ENCODE measurements at places on chromosomes 4 and X. TPM values are rescaled to one million over a fixed set of nuclear protein-coding genes. Genes with fewer than 3 reads are reported as not detected.

DNA sequence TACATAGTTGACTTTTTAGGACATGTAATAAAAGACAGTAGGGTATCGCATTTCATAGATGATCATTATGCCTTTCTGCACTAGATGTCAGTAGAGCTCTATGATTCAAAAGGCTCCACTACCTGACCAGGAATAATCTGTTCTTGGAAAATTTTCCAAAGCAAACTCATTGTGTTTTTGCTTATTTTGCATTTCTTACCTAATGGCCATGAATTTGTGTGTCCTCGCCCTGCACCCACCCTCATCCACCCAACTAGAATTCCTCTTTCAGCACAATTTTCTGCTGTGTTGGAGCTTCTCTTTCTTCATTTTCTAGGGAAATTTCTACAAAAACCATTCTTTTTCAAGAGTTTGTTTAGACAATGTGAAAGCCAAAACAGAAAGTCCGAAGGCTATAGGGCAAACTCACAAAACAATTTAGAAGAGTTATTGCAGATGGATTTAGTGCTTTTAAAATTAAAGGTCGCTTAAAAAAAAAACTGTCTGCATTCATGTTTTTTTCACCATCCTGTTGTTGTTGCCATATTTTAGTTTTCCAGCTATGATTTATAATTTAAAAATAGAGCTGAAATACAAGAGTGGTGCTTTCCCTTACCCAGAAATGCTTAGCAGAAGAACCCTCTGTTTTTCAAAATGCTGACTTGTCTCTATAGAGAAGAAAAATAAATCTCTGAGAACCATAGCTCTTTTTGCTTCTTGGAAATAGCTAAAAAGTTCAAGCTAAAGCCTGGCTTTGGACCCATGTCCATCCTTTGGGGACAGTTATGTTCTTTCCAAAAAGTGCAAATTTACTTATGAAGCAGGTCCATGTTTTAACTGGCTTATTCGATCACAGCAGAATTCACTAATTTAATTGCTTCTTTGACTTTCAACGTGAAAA, 183.7 kb downstream of the SPATA18 start:
- DNase-seq, result no peak

- peak; percentile 25 for DNase-seq
Measured at GRCh38 chr4:6953751-6954380, 44.2 kb downstream of the TBC1D14 start.

Gene FRAS1
- 2.0 TPM for total RNA-seq

Gene SPIN2B
- total RNA-seq, result 19.0 TPM

- DNase-seq, result no peak
Measured at GRCh38 chr4:5800496-5800895, 89.5 kb downstream of the EVC start.

Gene MAGEE1
- total RNA-seq, result 3.2 TPM

DNA sequence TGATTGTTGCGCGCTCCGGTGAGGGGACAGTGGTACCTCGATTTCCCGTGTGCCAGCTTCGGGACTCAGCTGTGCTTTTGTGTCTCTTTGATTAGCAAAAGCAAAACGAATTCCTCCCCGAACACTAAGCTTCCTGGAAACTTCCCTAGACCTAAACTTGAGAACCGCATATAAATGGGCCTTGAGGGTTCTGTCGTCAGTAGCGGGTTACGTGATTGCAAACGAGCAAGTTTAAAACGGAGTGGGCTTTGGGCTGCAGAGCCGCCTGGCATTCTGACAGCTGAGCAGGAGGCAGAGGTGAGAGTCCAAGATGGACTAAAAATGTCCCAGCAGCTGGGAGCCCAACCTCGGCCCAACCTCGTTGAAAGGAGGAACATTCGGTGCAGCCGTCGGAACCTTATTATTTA, 1.2 kb upstream of the TAPT1 start:
- no peak for DNase-seq

GRCh38 chrX:124507246-124507645, 160.9 kb downstream of the SH2D1A start:
- no peak for DNase-seq

DNA sequence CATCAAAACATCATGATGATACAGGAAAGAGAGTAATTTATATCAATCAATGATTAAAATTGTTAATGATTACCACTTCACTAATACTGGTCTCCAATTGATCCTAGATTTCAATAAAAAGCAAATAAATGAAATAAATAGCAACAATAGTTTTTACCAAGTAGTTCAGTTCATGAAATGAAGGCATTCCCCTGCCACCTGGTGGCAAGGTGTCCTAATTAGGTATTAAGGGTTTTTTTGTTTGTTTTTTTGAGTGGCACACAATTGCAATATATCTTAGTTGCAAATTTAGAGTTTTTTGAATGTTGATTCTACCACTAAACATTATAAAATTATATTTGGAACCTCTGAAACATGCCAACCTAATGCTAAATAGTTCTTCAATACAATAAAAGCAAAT, 157.4 kb upstream of the PDE5A start:
- no peak for DNase-seq

- DNase-seq, result no peak
Measured at GRCh38 chr4:3829956-3830773, 64.0 kb downstream of the ADRA2C start.
